ENCODE measurements at places on chromosomes 16 and 17.

GRCh38 chr16:7742626-7743025 lies 410.0 kb downstream of the RBFOX1 start:
- DNase-seq = no peak

- no peak for DNase-seq
Measured at GRCh38 chr17:17036524-17036998, 5.7 kb upstream of the MPRIP start.

DNA sequence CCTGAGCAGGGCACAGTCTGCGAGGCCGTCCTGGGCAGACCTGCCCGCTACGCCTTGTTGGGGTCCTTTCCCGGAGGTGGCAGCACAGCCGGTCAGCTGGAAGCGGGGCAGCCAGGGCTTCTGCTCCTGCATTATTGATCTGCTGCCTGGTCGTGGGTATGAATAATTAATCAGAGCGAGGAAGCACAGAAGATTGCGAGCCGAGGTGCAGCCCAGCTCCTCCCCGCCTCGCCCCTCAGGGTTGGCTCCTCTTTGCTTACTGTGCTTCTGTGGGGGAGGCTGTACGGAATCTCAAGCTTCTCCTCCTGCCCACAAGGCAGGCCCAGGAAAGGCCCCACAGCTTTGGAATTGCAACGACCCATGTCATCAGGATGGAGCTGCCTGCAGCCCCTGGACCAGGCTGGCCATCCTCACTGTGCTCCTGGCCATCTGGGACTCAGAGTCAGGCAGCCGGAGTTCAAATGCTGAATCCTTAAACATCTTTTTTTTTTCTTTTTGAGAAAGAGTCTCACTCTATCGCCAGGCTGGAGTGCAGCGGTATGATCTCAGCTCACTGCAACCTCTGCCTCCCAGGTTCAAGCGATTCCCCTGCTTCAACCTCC lies 25.6 kb downstream of the TRARG1 start:
- DNase-seq = no peak

DNA sequence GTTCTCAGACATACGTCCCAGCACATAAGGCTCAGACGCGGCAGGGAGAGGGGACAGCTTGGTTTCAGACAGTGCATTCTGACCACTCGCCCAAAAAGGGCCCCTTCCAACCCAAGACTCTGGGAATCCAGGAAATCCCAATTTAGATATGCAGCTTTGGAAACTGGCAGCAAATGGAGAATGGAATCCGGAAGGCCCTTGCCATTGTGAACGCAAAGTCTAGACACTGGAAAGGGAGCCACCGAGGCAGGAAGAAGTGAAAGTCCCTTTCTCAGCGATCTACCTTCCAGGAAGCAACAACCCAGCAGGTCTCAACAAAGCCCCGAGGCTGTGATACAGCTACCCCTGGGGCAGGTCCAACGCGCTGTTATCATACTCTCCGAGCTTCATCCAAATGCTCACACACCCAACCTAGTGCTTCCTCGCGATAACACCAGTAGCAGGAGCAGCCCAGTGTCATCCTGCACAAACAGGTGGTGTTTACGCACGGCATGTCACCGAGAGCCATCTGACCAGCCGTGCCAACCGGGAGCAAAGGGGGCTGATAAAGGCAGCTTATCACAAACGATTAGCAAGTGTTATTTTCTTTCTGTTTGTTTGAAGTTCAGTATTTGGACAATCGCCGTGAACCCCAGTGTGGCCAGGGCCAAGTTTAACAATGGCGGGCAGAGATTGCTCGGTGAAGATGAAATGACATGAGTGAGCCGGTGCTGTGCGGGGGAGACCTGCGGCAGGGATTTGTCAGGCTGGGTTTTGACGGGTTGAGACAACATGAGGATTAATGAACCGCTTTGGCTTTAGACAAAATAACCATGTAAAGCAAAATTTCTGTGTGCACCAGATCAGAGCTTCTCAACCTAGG lies 240.6 kb downstream of the FOXL1 start:
- DNase-seq = no peak

DNA sequence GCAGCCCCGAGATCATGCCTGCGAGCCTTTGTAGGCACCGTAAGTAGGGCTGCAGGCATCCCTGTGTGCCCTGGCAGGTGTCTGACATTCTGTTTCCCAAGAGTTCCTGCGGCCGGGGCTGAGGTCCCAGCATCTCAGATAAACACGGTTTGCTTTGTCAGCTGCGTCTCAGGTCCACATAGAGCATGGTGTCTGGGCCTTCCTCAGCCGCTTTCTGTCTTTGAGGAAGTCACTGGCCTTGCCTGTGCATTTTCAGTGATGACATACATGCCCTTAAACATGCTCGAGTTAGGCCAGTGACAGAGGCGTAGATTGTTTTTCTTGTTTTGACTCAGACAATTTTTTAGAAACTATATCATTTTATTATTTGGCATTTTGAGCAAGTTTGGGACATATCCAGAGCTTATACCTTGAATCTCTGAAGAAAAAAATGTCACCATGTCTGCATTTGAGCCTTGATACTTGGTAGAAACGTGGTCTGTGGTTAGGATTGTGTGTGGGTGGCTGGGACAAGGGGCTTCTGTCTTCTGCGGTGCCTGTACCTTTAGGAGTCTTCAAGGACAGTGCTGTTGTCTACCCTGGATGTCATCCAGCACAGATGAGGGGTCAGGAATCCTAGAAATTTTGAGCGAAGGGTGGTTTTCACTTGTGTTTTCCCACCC lies 105.8 kb downstream of the SNX29 start:
- no peak for DNase-seq

- no peak for DNase-seq
Measured at GRCh38 chr17:27378482-27379175, 77.6 kb upstream of the KSR1 start.

GRCh38 chr16:86996081-86996480 lies 321.1 kb downstream of the C16orf95 start:
- no peak for DNase-seq

DNA sequence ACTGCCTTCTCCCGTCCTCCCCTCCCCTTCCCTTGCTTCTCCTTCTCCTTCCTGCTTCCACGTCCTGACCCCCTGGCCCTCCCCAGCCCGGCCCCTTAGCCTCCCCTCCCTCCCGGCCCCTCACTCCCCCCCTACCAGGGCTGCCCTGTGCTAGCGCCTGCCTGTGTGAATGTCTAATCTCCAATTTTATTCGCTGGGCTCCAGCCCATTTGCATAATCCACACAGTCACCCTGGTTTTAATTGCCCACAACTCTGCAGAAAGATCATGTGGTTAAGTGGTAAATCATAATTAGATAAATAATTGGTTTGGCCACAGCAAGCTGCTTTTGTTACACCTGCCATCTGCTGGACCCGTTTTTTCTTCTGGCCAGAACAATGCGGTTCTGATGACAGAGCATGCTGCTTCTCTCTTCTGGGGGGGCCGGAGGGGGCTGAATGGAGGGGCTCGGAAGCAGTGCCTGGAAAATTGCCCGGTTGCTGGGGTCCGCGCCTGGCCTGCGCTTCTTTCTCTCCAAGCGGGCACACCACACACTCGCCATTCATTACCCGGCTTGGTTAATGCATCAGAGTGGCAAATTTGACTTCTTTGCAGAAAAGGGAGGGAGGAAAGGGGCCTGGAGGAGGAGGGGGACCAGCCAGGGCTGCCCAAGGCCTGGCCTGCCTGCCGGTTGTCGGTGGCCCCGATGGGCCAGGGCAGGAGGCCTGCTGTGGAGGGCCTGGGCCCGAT lies 19.5 kb upstream of the GSE1 start:
- DNase-seq = no peak

DNA sequence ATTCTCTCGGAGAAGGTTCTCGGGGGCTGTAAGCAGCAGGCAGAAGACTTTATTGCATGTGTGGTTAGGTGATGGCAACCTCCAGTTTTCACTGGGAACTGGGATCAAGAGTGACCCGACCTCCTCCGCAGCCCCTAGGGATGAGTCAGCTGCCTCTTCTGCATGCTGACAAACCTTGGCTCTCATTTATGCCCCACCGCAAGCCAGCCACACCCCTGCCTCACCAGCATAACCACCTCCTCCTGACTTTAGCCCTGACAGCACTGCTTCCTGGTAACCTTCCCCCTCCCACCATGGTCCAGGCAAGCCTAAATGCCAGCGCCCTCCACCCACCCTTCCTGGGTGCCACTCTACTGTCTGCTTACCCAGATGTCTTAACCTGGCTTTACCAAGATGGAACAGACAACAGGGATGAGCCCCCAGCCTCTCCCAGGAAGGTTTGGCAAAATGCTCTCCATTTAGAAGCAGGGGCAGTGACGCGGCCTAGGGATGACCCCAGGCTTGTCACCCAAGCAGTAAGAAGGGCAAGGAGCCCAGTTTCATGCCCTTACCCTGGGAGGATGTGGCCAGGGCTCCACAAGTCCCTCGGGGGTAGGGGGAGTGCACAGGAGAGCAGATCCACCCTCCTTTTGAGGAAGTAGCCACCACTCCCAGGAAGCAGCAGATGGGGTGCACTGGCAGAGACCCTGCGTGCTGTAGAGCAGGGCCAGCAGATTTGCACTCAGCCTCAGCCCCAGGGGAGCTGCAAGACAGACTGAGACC lies 73.5 kb downstream of the GOSR1 start:
- no peak for DNase-seq

DNA sequence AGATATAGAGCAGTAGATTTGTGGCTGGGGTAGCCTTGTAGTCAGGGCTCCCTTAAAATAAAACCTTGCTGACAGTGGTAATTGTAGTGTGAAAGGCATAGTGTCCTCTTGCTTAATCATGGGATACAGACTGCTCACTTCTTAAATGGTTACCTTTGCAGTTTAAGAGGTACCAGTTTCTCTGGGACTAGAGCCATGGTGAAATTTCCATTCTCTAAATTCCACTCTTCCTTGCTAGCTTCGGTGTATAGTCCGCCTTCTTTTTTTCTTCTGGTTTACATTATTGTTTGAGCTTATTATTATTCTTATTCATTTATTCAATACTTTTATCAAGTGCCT lies 1.6 kb downstream of the CCP110 start:
- no peak for DNase-seq

GRCh38 chr17:69523244-69523861 lies 108.9 kb downstream of the MAP2K6 start:
- DNase-seq = no peak

- no peak for DNase-seq
Measured at GRCh38 chr17:67058036-67058435, 13.7 kb downstream of the CACNG1 start.

- no peak for DNase-seq
Measured at GRCh38 chr17:39194089-39194984, 3.1 kb downstream of the CACNB1 start.

GRCh38 chr16:82033683-82034300 lies 1.3 kb upstream of the HSD17B2 start:
- DNase-seq = no peak

GRCh38 chr17:3944485-3945388 lies 19.5 kb downstream of the ATP2A3 start:
- no peak for DNase-seq

DNA sequence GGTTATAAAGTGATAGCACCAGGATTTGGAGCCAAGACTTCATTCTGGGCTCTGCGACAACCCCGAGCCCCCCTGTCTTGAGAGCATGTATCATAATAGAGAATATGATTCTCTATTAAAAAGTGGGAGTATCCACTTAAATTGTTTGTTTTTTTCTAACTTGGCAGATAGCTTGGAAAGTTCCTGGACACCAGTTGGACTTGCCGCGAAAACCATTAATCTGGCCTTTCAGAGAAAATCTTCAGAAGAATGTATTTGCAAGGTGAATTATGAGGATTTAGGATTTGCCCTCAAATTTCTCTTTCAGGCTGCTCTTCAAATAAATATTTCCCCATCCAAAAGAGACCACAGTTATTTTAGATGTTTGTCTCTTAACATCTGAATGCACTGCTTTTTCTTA lies 53.5 kb downstream of the MARCHF10 start:
- DNase-seq = no peak

GRCh38 chr17:58043221-58044181 lies 36.5 kb upstream of the SRSF1 start:
- no peak for DNase-seq

DNA sequence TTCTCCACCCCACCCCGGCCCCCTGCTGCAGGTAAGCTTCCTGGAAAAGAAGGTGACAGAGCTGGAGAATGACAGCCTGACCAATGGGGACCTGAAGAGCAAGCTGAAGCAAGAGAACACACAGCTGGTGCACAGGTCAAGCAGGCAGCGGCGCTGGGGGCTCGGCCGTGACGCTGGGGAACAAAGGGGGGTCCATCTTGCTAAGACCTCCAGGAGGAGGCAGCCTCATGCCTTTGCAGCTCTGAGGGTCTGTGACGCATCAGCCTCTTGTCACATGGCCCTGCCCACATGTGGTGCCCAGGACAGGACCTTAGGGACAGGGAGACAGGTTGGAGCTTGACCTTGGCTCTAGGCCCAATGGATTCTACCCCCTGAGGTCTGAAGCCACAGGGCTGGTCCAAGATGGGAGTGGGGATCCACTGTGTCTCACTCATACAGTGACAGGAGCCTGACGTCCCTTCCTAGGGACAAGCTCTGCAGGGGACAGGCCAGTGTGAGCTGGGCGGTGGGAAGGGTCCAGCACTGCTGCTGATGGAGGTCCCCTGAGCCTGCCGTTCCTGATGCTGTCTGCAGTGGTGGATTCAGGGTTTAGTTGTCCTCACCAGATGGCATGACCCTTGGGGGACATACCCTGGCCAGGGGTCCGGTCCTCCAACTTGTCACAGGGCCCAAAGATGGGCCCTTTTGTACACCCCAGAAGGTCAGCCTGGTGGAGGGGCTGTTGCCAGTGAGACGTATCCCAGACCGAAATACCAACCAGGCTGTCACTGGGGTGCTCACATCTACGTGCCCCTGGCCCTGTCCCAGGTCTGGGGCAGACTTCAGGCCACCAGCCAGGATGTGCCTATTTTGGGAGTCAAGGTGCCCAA lies 132.6 kb downstream of the RAB11FIP4 start:
- DNase-seq = no peak

GRCh38 chr17:10772425-10773380 lies 31.2 kb downstream of the TMEM238L start:
- no peak for DNase-seq

- no peak for DNase-seq
Measured at GRCh38 chr16:66927918-66928649, 2.7 kb upstream of the RRAD start.

DNA sequence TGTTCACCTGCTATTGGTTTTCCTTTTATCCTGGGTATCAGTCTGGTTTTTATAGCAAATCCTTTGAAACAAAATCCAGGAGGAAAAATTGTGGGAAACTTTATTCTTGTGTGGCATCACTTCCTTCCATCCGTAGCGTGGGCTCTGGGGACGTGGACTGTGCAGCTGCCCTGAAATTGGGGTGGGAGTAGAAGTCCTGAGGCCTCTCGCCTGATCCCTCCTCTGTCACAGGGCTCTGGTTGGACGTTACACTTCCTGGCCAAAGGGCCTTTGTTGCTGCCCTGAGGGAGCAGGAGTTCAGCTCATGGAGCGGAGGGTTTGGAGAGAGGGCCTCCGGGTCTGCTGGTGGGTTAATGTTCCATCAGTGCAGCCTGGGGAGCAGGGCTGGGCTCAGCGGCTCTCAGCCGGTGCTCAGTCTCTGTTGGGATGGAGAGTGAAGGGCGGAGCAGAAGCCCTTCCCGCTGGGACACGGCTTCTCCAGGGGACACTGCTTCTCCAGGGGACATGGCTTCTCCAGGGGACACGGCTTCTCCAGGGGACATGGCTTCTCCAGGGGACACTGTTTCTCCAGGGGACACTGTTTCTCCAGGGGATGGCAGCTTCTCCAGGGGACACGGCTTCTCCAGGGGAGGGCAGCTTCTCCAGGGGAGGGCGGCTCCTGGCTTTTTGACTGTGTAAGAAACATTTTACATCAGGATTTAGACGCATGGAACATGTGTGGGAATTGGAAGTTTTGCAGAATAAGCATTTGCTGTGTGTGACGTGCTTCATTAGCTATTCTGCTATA lies 15.2 kb upstream of the RPL13 start:
- DNase-seq = no peak

Measured in cortex of kidney (tissue), 1 donor.